ENCODE measurements at places on chromosomes 5 and 9. TPM values are rescaled to one million over a fixed set of nuclear protein-coding genes. Genes with fewer than 3 reads are reported as not detected.

DNA sequence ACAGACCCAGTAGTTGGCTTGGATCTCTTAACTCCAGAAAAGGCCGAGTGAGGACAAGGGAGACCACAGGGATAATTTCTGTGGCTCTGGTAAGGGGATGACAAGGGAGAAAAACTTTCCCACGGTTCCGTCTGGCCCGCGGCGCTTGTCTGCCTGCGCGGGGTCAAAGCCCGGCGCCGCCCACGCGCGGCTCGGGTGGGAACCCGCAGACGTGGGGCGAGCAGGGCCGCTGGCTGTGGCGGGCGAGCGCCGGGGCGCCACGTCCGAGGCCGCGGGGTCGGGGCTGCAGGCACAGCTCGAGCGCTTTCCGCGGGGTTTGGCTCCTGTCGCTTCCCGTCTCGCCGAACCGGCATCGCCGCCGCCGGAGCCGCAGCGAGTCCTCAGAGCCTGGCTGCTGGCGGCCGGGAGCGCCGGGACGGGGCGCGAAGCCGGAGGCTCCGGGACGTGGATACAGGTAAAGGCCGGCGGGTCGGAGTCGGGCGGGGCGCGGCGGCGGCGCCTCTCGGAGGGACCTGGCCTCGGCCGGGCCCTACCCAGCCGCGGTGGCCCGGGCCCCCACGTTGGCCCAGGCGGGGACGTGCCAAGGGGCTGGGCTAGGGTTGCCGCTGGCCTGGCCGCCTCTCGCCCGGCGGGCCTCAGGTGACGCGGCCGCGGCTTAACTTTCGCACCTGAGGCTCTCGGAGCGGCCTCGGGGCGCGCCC lies at the start of gene RNF180:
Gene RNF180 (plus strand): TSS at position 344 of the 701 bp plus-strand sequence. CDS start 34,965 bp downstream, outside the sequence.
- peak within 1 kb of the TSS; percentile 77 for H3K4me3 ChIP-seq
- no peak within 1 kb of the TSS for H3K27ac ChIP-seq

- no peak overlapping the region for H3K27ac ChIP-seq
- H3K4me1 ChIP-seq: no peaks in the 10 kb centered on the region
- no peaks in the 10 kb centered on the region for H3K36me3 ChIP-seq
- H3K27me3 ChIP-seq: no peaks in the 10 kb centered on the region
- H3K4me3 ChIP-seq: no peak overlapping the region
- DNase-seq: peak; percentile 72
Observed at GRCh38 chr9:93821307-93821703, 133.8 kb downstream of the BARX1 start.

MUSK gene
- total RNA-seq: under 0.01 TPM

ENTPD2 gene
- not detected for total RNA-seq

GRCh38 chr9:3012842-3013241 lies 168.9 kb upstream of the PUM3 start:
- H3K27me3 ChIP-seq: no peaks in the 10 kb centered on the region
- DNase-seq: no peak
- H3K27ac ChIP-seq: no peak overlapping the region
- no peaks in the 10 kb centered on the region for H3K4me1 ChIP-seq

GRCh38 chr9:105346273-105346672 lies 101.6 kb upstream of the FSD1L start:
- no peak overlapping the region for H3K27ac ChIP-seq
- H3K36me3 ChIP-seq: no peaks in the 10 kb centered on the region

- H3K27ac ChIP-seq: no peak overlapping the region
- peaks cover 18% of the 10 kb centered on the region for H3K4me1 ChIP-seq
- DNase-seq: no peak
- no peaks in the 10 kb centered on the region for H3K36me3 ChIP-seq
Observed at GRCh38 chr9:21901546-21901945, 92.6 kb downstream of the CDKN2A start.

- H3K27ac ChIP-seq: no peak overlapping the region
- no peak overlapping the region for H3K4me3 ChIP-seq
- H3K36me3 ChIP-seq: no peaks in the 10 kb centered on the region
Observed at GRCh38 chr9:74595286-74595685, 98.2 kb downstream of the RORB start.

MGAT4B gene
- 95.9 TPM for total RNA-seq

DNA sequence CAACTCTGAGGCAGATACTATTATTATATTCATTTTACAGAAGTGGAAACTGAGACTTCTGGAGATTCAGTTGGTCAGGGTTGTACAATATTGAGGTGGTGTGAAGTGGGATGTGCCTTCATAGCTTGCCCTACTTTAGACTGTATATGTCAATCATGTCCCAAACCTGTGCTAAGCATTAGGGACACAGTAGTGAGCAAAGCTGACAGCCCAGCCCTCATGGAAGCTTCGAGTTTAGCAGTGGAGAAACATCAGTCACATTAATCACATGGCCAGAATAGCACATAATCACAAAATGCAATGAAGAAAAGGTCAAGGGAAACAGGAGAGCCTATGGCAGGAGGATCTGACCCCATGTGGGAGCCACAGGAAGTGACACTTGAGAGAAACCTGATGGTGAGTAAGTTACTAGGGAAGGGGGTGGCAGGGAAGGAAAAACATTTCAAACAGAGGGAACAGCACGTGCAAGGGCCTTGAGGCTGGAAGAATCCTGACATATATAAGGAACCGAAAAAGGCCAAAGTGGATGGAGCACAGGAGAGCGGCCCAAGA lies 20.5 kb upstream of the RALGPS1 start:
- no peaks in the 10 kb centered on the region for H3K27me3 ChIP-seq
- no peak overlapping the region for H3K27ac ChIP-seq
- no peak for DNase-seq
- H3K4me1 ChIP-seq: no peaks in the 10 kb centered on the region

- no peak for DNase-seq
- H3K4me3 ChIP-seq: no peak overlapping the region
- H3K4me1 ChIP-seq: no peaks in the 10 kb centered on the region
- H3K27ac ChIP-seq: no peak overlapping the region
Observed at GRCh38 chr9:108130905-108131304, 641.3 kb upstream of the KLF4 start.

- no peak overlapping the region for H3K27ac ChIP-seq
- no peaks in the 10 kb centered on the region for H3K27me3 ChIP-seq
- H3K4me1 ChIP-seq: no peaks in the 10 kb centered on the region
- H3K36me3 ChIP-seq: no peaks in the 10 kb centered on the region
- no peak for DNase-seq
Observed at GRCh38 chr5:111537141-111538024, 25.0 kb upstream of the STARD4 start.

- H3K4me3 ChIP-seq: no peak overlapping the region
- H3K4me1 ChIP-seq: no peaks in the 10 kb centered on the region
- peak; percentile 68 for DNase-seq
- no peak overlapping the region for H3K27ac ChIP-seq
- peaks cover 50% of the 10 kb centered on the region for H3K36me3 ChIP-seq
Observed at GRCh38 chr9:114035221-114035844, 42.8 kb downstream of the AMBP start.

DNA sequence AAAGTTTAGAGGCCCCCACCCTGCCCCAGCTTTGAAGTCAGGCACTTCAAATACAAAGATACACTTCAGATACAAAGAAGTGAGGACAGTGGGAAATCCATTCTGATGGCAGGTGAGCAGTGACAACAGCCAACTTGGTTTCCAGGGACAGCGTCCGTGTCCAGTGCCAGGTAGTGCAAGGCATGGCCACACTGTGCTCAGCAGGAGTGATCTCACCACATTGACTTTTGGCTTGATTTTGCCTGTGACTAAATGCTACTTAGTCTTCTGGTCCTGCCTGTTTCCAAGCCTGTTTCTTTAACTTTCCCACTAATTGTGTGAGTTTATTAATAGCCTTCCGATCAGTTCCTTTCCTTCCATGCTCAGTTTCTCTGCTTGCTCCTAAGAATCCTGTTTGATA lies 72.6 kb upstream of the PALM2AKAP2 start:
- no peaks in the 10 kb centered on the region for H3K36me3 ChIP-seq
- no peak overlapping the region for H3K4me3 ChIP-seq
- DNase-seq: no peak
- H3K27me3 ChIP-seq: peaks cover 11% of the 10 kb centered on the region
- no peak overlapping the region for H3K27ac ChIP-seq

GRCh38 chr9:122226758-122227574 lies 1.8 kb downstream of the LHX6 start:
- DNase-seq: peak; percentile 83
- no peaks in the 10 kb centered on the region for H3K4me1 ChIP-seq
- no peaks in the 10 kb centered on the region for H3K36me3 ChIP-seq

Measured in osteoblast (primary cell).